ENCODE measurements at places on chromosomes 4 and X.

GRCh38 chr4:6957994-6958393, 48.4 kb downstream of the TBC1D14 start:
- no peak for DNase-seq

- no peak for DNase-seq
Observed at GRCh38 chrX:34915463-34916225, 27.0 kb upstream of the FAM47B start.

- no peak for DNase-seq
Observed at GRCh38 chr4:168279556-168279955, 39.0 kb downstream of the DDX60 start.

DNA sequence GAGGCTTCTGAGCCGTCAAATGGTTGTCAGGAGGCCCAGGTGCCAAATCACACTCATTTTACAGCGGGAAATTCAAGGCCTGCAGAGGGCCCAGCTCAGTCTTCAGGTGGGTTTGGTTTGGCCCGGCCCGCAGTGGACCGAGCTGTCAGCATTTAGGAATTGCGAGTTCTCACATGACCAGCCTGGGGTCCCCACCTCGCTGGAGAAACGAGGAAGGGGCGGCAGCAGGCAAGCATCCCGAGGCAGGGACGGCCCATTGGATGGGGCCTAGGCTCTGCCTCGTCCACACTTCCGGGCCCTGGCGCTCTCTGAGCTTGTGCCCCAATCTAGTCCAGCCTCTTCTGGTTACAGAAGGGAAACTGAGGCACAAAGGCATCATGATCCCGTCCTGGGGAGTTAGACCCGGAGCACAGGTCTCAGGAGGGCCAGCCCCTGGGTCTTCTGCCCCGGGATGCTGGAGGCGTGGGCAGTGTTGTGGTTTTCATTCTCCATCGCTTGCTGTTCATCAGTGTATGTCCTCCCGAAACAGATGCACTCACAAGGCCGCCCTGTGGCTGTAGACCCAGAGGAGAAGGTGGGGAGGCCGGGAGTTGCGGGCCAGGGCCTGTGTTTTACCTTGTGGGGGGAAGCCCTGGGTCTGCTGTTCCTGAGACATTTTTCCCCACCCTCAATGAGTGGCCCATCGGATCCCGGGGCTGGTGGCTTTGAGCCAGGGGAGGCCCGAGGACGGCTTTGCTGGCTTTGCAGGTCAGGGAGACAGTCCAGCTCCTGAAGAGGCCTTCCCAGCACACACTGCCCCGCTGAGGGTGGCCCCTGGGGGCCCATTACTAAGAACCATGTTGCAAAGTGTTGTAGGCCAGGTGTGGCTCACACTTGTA, 8.9 kb downstream of the PSAPL1 start:
- no peak for DNase-seq

DNA sequence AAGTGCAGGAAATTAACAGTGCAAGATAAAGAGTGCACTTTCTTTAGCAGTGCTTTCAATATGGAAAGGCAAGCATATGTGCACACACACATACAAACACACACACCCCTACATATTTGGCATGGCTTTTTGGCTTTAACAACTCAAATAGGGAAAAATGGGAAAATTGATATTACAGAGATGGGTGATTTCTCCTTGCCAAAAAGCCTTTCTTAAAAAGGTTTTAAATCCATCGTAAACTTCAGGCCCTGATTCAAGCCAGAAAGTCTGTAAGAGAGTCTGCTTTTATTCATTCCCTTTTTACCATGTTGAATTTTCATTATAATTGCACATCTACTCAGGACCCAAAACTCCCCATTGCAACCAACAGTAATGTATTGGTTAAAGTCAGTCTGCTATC, 612.0 kb upstream of the ACTRT1 start:
- no peak for DNase-seq

DNA sequence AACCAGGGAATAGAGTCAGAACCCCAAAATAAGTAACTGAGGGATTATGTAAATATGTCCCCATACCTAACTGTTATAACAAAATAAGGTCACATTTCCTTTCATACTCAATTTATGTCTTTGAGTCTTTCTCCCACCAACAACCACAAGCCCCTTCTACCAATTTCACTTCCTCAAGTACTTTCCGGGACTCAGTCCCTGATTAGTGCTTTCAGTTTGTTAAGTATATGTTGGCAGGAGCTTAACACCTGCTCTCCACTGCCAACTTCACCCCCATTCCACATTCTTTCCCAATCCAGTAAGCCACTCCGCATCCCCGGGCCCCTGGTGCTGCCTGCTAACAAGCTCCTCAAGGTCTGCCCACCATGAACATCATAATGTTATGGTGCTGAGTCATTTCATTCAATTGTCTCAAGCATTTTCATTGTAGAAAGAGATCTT, 71.3 kb upstream of the SPRY1 start:
- no peak for DNase-seq

- DNase-seq, result peak; percentile 86
Observed at GRCh38 chrX:135497736-135498135, 22.7 kb upstream of the INTS6L start.

DNA sequence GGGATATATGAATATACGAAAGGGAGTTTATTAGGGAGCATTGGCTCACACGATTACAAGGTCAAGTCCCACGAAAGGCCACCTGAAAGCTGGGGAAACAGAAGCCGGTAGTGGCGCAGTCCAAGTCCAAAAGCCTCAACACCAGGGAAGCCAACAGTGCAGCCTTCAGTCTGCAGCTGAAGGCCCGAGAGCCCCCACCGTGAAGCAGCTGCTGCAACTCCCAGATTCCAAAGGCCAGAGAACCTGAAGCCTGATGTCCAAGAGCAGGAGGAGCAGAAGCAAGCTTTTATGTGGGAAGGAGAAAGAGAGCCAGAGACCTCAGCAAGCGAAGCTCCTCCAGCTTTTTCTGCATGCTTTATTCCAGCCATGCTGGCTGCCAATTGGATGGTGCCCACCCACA, 275.8 kb downstream of the PTTG2 start:
- no peak for DNase-seq
